ENCODE measurements at places on chromosomes 1 and 21. TPM values are rescaled to one million over a fixed set of nuclear protein-coding genes. Genes with fewer than 3 reads are reported as not detected.

The CFHR4 gene
- total RNA-seq: 97.6 TPM

The LY9 gene
- not detected for total RNA-seq

The CCDC27 gene
- not detected for total RNA-seq

The ACTL8 gene
- total RNA-seq: not detected

The OR10K2 gene
- total RNA-seq: not detected

The SPRR2B gene
- not detected for total RNA-seq

The LRRC53 gene
- total RNA-seq: not detected

The VASH2 gene
- 0.32 TPM for total RNA-seq

The S100A7A gene
- not detected for total RNA-seq

DNA sequence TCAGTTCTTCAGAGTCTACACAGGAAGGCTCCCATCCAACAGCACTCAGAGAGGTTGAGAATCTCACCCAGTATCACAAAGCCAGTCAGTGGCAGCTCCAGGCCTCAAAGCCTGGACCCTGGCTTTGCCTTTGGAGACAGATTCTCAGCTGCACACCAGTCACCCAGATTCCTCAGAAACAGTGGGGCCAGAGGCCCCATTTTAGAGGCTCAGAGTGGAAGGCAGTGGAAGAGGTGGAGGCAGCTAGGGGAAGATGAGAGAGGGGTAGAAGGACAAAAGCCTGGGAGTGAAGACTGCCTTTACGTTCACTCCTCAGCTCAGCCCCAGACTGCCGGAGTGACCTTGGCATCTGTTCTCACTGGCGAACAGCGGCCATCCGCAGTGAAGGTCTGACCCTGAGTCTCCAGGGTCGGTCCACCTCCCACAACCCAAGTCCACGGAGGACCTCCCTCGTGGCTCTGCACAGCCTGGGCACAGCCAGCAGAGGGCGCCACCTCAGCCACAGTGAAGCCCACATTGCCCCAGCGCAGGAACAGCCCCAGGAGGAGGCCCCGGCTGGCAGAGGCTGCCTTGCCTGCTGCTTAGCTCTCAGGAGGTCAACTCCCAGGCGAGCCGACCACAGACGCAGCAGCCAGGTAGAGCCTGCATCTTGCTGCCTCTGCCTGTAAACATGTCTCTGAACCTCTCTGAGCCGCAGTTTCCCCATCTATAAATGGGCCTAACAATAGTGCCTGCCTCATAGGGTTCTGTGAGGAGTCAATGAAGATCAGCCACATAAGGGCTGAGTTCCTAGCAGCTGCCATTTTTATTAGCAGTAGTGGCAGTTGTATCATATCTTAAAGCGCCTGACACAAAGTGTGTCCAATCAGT lies 5.9 kb upstream of the FNDC5 start:
- peak; percentile 79 for DNase-seq

DNA sequence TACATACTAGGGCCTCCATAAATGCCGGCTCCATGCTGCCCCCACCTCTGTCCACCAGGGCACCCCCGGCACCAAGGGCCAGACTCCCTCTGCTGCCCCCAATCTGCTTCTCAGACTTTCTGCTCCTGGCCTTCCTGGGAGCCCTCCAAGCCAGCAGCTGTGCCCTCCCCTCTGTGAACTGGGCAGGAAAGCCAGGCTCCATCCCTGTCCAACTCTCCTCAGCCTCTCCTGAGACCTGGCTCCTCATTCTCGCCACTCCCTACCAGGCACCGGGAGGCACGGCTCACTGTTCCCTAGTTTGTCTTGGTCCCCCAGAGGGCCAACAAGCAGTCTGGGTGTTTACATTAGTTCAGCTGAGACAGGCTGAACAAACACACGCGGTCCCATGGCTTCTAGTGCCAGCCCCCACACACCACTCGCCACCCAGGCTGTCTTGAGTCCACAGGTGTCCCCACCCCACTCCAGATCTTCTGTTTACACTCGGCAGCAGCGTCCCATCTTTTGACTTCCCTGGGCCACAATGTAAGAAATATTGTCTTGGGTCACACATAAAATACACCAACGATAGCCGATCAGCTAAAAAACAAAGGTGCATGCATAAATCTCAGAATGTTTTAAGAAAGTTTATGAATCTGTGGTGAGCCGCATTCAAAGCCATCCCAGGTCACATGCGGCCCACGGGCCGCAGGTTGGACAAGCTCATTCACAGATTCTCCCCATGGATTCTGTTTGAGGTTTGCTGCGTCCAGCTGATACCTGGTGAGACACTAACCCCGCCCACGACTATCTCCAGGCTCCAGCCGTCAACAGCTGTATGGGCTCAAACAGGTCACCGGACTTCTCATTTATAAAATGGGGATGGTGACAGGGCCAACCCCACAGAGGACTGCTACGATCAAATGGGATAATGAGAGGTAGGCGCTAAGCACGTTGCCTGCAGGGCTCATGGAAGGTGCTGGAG lies 29.5 kb upstream of the ECE1 start:
- no peak for DNase-seq

- no peak for DNase-seq
Measured at GRCh38 chr1:147652306-147652705, 18.0 kb downstream of the ACP6 start.

DNA sequence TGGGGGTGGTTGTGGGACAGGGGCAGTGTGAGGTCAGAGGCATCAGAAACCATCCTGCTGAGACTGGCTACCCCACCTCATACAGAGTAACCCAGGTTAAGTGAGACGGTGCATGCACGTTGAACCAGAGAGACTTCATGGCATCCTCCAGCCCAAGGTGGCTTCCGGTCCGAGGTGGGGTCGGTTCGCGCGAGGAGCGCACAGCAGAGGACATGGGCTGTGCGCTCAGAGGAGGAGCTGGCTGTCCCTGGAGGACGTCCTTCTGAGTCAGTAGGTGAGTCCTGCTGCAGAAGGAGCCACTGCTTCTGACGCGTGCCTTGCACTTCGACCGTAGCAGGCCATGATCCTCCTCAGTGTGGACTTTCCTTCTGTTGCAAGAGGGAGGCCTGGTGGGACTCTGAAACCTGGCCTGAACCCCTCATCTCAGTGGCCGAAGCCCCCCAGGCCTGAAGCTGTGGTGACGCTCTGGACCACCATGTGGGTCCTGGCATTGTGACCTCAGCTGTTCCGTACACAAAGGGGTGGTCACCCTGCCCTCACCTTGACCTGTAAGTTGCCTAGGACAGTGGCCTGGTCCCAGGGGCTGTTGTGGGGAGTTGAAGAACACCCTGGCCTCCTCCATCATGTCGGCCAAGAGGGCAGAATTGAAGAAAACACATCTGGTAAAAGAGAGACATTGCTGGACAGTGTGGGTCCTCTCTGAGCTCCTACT lies at the start of gene TEX35:
TSS of gene TEX35 (plus strand) at position 544 of the 712 bp plus-strand sequence. CDS start at position 624, 80 bp downstream.
- DNase-seq: no peak

- DNase-seq: no peak
Measured at GRCh38 chr1:210527091-210527490, 198.4 kb downstream of the HHAT start.

- DNase-seq: no peak
Measured at GRCh38 chr1:216841165-216841564, 117.9 kb upstream of the ESRRG start.

DNA sequence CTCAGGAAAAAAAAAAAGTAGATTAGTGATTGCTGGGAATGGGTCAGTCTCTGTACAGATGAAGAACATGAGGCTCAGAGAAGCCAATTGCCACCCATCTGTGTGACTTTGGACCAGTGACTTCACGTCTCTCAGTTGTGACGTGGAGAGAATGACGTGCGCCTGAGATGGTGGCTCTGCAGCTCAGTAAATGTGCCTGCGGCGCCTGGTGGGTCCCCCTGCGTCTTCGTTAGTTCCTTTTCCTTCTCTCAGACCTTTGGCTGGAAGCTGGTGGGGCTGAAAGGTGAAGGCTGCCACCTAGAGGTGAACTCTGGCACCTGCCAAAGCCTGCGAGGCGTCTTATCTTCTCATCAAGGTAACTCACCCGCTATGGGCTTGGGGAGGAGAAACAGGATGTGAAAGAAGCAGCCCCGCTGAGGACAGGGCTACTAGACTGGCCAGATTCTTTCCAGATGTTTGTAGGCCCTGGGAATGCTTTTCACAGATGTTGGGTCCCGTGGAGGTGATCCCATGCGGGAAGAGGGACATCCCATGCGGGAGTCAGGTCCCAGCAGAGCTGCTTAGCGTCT lies 8.7 kb upstream of the E2F2 start:
- DNase-seq: peak; percentile 83

- no peak for DNase-seq
Measured at GRCh38 chr1:205669341-205670149, 10.8 kb downstream of the SLC45A3 start.

DNA sequence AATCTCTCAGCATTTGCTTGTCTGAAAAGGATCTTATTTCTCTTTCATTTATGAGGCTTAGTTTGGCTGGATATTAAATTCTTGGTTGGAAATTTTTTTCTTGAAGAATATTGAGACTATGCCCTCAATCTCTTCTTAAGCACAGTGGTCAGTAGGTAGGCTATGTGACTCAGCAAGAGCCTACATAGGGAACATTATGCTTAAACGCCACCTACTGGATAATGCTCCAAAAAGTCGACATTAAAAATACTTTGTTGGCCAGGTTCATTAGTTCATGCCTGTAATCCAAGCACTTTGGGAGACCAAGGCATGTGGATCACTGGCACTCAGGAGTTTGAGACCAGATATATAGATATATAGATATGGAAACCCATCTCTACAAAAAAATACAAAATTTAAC lies 678.0 kb upstream of the USP24 start:
- no peak for DNase-seq

DNA sequence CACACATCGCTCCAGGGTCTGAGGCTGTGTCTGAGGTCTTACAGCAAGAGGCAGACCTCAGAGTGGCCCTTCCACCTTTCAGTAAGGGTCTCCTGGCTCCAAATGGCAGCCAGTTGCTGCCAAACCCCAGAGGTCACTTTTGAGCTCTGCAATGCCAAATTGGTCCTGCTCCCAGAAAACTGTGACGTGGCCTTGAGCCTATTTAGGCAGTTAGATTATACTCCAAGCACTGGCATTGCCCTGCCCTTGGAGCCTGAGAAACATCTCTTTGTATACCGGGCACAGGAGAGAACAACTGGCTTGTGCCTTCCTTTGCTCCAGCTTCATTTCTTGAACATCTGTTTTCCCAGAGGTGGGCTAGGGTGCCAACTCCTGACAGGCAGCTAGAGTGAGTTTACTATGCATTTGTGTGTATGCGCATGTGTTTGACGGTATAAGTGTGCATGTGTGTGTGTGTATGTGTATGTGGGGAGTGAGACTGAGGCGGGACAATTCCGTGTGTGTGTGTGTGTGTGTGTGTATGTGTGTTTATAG lies 134.5 kb downstream of the IER5 start:
- no peak for DNase-seq

- DNase-seq: no peak
Measured at GRCh38 chr1:28871631-28872401, 42.6 kb upstream of the EPB41 start.

DNA sequence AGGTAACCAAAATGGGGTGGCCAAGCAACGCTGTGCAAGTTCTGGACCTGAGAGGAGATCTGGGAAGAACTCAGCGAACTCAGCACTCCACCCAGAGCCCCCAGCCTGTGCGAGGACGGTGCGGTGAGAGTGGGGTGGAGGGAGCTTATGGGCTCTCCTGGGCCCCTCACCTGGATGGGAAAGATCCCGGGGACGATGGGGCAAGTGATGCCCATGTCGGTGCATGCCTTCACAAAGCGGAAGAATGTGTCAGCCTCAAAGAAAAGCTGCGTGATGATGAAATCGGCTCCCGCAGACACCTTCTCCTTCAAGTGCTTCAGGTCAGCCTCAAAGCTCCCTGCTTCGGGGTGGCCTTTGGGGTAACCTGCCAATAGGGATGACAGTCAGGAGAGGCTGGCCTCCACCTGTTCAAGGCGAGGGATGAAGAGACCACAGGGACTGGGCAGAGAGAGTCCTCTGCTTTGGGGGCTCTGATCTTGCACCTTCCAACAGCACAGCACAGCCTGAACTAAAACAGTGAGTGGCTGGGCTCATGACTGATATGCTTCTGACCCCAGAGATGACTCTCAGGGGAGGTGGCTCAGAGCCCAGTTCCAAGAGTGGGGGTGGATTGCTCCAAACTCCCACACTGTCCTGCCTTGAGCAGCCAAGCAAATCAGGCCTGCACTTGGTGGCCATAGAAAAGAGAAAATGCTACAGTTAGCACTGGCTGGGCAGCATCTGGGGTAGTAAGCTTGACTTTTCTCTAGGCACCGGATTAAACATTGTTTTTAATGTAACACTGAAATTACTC lies 9.5 kb downstream of the MTHFR start:
- DNase-seq: peak; percentile 11

GRCh38 chr1:31786366-31787060 lies 22.4 kb upstream of the ADGRB2 start:
- DNase-seq: peak; percentile 56

DNA sequence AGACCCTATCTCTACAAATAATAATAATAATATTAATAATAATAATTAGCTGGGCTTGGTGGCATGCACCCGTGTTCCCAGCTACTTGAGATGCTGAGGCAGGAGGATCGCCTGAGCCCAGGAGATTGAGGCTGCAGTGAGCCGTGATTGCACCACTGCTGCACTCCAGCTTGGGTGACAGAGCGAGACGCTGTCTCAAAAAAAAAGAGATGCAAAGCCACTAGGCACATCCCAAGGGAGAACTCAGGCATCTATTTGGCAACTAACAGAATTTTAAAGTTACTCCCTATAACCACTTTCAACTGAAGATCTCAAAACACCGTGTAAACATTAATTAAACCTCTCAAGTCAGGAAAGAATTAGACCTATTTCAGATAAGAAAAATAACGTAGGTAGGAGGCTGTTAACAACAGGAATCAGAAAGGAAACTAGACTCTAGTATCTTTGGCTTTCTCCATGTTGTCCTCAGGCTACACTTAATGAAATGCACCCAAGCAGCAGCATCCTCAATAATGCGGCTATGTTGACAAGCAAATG lies 3.7 kb downstream of the RNF19B start:
- no peak for DNase-seq

DNA sequence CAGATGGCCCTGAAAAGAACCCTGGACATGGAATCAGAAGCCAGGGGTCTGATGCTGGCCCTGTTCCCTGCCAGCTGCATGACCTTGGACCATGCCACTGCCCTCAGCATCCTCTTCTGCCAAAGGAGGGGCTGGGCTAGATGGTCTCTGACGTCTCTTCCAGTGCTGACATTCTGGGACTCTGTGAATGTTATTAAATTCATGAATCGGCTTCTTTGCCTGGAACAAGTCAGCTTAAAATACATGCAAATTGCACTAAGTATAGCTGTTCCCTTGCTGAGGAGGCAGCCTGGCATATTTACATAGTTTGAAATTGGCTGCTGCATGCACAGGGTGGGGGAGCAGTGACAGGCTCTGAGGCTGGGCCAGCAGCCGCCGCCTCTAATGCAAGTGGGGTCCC lies 23.8 kb downstream of the KCNA2 start:
- no peak for DNase-seq

GRCh38 chr1:212520299-212520698 lies 87.6 kb downstream of the NENF start:
- no peak for DNase-seq

Measured in right lobe of liver (tissue), 6 donors.